Stimulated activated CD4-positive, alpha-beta T cell treated with anti-CD3 and anti-CD28 coated beads, Interleukin-15, amount 100 ng/mL, for 1 hour (primary cell): ENCODE measurements at places on chromosomes 3 and 15.

- no peak for DNase-seq
These were observed 285.1 kb upstream of the PROK2 start for GRCh38 chr3:72070005-72070404.

DNA sequence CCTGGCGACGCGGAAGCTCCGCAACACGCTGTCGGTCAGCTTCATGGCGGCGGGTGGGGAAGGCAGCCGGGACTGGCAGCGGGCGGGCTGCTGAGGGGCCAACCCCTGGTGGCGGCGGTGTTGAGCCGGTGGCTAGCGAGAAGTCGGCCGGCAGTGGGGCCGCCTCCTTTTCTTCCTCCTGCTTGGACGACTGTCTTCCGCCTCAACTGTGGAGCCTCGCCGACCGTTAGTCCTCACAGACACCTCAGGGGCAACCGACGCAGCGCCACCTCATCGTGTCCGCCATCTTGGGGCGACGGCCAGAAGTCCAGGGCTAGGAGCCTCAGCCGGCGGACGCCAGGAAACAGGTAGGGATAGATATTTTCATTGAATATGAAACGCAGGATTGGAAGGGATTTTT lies 875.1 kb downstream of the NSUN3 start:
- DNase-seq, result no peak

DNA sequence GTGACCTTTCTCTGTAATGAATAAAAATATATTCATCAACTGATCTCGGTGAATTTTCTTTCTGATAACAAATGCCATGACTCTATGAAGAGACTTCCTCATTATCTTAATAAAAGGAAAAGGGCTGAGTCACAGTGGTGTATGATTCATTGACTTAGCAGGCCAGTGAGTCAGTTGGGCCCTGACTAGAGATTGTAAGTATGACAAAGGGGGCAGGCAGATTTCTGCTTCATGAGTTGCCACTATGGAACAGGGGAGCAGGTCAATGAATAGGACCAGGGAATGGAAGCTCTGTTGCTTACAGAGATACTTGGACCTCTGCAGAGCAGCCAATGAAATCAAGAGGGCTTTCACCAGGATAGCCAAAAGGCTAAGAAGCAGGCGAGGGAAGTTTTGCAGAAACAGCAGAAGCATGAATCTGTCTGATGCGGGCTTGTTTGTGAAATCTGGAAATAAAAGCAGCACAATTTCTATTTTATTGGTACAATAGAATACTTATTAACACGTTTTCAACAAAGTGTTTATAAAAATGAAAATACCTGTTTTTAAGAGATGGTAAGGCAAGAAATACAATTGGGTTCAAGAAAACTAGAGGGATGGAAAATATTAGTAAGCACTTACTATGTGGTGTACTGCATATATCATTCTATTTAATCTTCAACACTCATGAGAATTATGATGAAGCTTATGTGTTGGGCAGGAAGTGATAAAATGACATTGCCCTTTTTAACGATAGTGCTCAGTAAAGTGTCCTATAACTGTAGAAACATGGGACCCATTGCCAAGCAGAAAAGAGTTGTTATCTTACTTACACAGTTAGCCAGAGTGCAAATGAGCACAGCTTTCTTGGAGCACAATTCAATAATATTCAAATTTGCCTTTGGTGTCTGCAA lies 169.8 kb upstream of the MYRIP start:
- DNase-seq, result no peak

GRCh38 chr3:65094723-65095122 lies 406.9 kb upstream of the ADAMTS9 start:
- no peak for DNase-seq

DNA sequence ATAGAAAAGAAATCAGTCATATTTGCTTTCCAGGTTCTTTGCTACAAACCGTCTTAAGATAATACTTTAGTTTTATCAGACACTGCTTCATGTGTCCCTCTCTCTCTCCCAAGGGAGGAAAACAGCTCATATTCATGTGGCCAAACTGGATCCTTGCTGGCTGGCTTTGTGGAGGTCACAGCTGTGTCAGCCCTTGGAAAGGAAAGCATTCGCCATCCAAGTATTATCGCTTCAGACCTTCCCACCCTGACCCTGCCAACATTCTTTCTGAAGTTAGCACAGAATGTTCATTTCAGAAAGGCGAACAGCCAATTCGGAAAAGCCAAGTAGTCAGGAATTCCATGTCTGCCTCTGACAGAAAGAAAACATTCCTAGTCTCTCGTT lies 213.6 kb downstream of the FEZF2 start:
- no peak for DNase-seq
